A375 (cell line): ENCODE measurements at places on chromosomes 1 and 21. TPM values are rescaled to one million over a fixed set of nuclear protein-coding genes. Genes with fewer than 3 reads are reported as not detected.

PFDN2 gene
- 405 and 434 TPM in 2 replicates for total RNA-seq

VWA1 gene
- 1.9 and 4.9 TPM in 2 replicates for total RNA-seq

FABP3 gene
- 0.68 TPM in 1 of 2 replicates, not detected in the other for total RNA-seq

RIMS3 gene
- total RNA-seq, result 0.11 and 0.45 TPM in 2 replicates

ZSCAN20 gene
- 2.9 and 3.6 TPM in 2 replicates for total RNA-seq

ACTA1 gene
- not detected in 2 replicates for total RNA-seq

DEGS1 gene
- 46.7 and 48.6 TPM in 2 replicates for total RNA-seq

RAB3B gene
- total RNA-seq, result 0.75 and 0.98 TPM in 2 replicates

FAM151A gene
- total RNA-seq, result not detected in 2 replicates

ZNF683 gene
- not detected in 2 replicates for total RNA-seq

CFAP107 gene
- not detected in 2 replicates for total RNA-seq

KRTAP7-1 gene
- not detected in 2 replicates for total RNA-seq
